ENCODE measurements at places on chromosomes 1 and 21. TPM values are rescaled to one million over a fixed set of nuclear protein-coding genes. Genes with fewer than 3 reads are reported as not detected.

DNA sequence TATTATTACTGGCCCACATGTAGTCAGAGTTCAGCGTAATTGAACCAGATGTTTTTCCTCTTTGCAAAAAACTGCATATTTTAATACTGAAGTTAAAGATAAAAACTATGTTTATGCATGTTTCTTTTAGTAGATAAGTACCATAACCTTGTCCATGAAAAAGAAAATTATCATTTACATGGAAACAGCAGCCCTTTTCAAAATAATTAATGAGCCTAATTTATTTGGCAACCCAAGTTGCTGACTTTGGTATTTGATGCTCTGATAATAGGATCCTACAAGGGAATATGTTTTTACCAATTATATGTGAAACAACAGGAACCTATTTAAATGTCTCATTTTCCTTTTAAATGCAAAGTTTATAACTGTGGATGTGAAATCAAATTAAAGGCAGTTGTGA, 281.3 kb upstream of the C1orf105 start:
- DNase-seq = no peak

DNA sequence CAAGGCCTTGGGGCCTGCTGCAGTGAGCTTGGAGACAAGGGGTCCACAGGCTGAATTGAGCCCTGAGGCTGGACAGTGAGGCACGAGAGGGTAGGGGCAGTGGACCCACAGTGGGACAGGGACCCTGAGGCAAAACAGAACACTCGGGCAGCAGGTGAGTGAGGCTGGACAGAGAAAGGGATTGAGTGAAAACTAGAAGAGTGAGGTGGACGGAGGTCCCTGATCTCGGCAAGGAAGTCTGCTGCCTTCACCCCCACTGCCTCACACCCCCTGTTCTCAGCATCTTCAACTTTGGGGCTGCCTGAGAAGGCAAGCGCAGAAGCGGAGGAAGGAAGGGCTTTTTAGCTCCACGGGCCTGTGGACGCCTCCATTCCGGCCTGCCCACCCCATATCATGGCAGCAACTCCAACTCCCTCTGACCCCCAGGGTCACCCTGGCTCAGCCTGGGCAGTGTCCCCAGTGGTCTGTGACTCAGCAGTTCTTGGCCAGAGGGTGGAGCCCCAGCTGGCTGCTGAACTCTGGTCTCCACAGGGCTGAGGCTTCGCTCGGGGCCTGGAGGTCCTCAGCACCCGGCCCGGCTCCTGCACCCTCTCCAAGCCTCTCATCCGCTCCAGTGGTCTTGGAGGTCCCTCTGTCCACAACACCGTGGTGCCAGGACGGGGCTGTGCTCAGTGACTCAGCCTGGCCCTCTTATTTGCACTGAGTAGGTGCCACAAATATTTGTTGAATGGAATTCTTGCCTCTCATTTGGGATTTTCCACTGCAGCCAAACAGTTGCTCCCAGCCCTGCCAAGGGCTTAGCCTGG, 60.0 kb upstream of the EPS8L3 start:
- no peak for DNase-seq

DNA sequence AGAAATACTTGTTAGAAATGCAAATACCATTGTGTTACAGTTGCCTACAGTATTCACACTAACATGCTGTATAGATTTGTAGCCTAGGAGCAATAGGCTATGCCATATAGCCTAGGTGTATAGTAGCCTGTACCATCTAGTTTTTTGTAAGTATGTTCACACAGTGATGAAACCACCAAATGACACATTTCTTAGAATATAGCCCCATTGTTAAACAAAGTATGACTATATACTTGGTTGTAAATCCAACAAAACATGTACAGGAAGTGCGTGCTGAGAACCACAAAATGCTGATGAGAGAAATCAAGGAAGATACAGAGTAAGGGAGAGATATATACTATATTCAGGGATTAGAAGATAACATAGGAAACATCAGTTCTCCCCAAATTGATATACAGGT, 92.2 kb downstream of the POU2F1 start:
- no peak for DNase-seq

DNA sequence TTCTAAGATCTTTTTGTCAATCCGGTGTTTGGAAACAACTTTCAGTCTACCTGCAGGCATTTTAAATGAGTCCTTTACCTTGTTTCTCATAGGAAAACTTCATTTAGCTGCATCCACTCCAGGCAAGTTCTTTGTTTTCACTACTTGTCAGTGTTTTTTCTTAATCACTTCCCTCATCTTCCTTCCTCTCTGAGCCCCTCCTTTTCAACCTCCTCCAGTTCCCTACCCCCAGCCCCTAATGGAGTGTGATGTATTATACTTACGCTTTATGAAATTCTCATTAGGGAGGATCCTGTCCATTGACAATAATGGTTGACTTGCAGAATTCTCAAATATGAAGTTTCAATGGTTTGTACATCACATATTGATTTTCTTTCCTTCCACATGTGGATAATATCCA, 62.5 kb upstream of the BACH1 start:
- no peak for DNase-seq

GRCh38 chr1:247370786-247371732, 39.4 kb upstream of the ZNF496 start:
- DNase-seq = peak; percentile 86

- no peak for DNase-seq
Measured at GRCh38 chr1:178659789-178660208, 65.2 kb upstream of the RALGPS2 start.

DNA sequence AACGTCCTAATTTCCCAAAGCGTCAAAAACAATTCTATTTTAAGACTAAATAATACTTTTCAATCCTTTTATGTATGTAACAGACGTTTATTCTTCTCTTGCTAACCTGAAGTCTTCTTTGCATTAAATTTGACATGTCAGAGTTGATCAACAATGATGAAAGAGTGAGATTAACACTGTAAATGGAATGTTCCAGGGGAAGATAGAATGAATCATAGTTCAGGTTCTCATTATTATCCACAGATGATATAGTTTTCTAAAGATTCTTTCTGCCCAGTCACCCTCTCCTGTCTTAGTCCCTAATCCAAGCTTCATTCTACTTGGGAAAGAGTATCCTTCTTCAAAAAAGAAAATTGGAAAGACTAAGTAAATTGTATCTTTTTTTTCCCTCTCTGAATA, 38.9 kb downstream of the SDCCAG8 start:
- DNase-seq = no peak

DNA sequence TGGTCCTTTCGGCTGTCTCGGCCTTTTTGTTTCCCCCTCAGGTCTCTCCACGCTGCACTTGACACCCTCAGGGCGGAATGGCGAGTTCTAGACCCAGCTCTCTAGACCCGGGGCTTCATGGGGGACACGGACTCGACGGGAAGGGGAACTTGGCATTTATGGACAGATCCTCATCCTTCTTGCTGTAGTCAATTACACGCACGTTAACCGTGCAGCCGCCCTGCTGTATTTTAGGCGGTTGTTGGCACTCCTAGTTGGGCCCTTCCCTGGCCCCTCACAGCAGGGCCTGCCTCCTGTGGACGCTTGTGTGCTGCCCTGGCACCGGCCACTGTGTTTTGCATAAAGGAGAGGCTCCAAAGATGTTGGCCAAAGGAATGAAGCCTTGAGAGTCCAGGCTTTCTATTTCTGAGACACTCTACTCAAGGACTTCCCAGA, 558 bp upstream of the BTG3 start:
- DNase-seq = peak; percentile 37

GRCh38 chr1:168783458-168784210, 54.6 kb upstream of the DPT start:
- DNase-seq = peak; percentile 94

DNA sequence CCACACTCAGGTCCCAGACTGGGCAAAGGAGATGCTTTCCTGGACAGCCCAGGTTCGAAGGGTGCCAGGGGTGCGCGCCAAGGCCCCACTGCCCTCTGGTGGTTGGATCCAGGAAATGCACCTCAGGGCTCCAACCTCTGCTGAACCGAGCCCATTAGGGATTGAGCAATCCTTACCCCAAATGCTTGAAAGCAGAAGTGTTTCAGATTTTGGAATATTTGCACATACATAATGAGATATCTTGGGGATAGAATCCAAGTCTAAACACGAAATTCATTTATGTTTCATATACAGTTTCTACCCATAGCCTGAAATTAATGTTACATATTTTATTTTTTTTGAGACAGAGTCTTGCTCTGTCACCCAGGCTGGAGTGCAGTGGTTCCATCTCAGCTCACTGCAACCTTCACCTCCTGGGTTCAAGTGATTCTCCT, 57.4 kb downstream of the SLC9A1 start:
- DNase-seq = peak; percentile 81

- peak; percentile 96 for DNase-seq
Measured at GRCh38 chr1:214707306-214708087, 104.5 kb downstream of the CENPF start.

DNA sequence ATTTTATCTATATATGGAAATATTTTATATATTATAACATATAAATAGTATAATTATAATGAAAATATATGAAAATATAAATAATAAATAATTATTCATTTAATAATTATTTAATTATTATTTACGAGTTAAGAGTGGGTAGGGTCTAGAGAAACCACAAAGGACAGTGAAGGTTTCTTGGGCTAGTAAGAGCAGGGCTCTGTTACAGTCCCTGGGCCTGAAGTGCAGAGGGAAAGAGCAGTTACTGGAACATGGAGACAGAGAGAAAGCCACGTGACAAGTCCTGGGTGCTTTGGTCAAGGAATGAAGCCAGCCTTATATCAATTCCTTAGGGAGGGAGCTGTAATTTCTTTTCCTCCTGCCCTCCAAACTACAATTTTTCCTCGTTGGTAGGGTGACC, 117.2 kb upstream of the OLIG2 start:
- DNase-seq = no peak

DNA sequence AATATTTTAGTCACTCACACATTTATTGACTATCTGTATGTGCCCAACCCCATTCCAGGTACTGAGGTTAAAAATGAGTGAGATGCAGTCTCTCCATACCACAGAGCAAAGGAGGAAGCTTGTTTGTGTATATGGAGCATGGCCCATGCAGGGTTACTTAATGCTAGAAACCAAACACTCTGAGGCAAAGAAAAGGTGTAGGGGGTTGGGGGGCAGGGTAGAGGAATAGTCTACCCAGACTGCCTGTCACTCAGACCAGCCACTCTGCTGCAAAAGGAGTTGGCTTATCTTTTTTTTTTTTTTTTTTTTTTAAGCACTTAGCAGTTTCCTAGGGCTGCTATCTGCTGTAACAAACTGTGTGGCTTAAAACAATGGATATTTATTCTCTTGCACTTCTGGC, 19.8 kb downstream of the PGM1 start:
- DNase-seq = no peak

- peak; percentile 61 for DNase-seq
Measured at GRCh38 chr21:45618287-45618686, 25.2 kb upstream of the PCBP3 start.

DNA sequence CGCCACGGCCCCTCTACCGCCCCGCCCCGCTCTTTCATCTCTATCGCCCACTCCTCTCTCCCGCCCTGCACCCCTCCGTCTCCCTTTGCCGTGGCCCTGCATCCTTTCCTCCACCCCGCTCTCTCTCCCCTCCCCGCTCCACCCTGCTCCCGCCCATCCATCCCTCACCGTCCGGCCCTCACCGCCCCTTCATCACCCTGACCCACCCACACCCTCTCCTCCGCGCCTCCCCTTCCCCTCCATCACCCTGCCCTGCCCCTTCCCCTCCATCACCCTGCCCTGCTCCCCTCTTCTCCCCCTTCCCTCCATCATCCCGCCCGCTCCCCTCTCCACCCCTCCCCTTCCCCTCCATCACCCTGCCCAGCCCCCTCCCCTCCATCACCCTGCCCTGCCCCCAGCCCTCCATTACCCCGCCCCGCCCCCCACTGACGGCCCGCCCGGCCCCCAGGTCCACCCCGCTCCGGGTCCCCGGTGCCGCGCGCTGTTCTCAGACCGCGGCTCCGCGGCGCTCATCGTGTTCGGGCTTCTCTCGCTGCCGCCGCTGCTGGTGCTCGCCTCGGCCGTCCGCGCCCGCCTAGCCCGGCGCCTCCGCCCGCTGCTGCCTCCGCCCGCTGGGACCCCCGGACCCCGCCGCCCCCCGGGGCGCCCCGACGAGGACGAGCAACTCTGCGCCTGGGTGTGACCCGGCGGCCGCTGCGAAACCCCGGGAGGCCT, 6.2 kb upstream of the ANKRD65 start:
- DNase-seq = peak; percentile 80

- no peak for DNase-seq
Measured at GRCh38 chr1:161285521-161285920, 24.2 kb downstream of the MPZ start.

GRCh38 chr1:65418522-65419185, 1.8 kb upstream of the LEPR start:
- no peak for DNase-seq

GRCh38 chr1:16915627-16915973, 6.1 kb upstream of the CROCC start:
- DNase-seq = no peak

- no peak for DNase-seq
Measured at GRCh38 chr1:94721240-94721639, 98.9 kb upstream of the SLC44A3 start.

ELAPOR1 gene
- 1.9 TPM for total RNA-seq

GCSAML gene
- total RNA-seq = 0.48 TPM

SLC35D1 gene
- 15.9 TPM for total RNA-seq

OLIG2 gene
- not detected for total RNA-seq

PGD gene
- 22.4 TPM for total RNA-seq

LRRC38 gene
- total RNA-seq = not detected

BSND gene
- total RNA-seq = 0.24 TPM

PLA2G2C gene
- total RNA-seq = 0.48 TPM

FMO1 gene
- total RNA-seq = 0.24 TPM

LAPTM5 gene
- 14.4 TPM for total RNA-seq

ZNF678 gene
- total RNA-seq = 21.4 TPM

GJB4 gene
- 0.24 TPM for total RNA-seq

IVL gene
- total RNA-seq = 14.2 TPM

MAN1C1 gene
- total RNA-seq = 16.9 TPM
